ENCODE measurements at places on chromosomes 3 and 15.

- no peak for DNase-seq
Observed at GRCh38 chr3:170751083-170751898, 118.7 kb downstream of the RPL22L1 start.

DNA sequence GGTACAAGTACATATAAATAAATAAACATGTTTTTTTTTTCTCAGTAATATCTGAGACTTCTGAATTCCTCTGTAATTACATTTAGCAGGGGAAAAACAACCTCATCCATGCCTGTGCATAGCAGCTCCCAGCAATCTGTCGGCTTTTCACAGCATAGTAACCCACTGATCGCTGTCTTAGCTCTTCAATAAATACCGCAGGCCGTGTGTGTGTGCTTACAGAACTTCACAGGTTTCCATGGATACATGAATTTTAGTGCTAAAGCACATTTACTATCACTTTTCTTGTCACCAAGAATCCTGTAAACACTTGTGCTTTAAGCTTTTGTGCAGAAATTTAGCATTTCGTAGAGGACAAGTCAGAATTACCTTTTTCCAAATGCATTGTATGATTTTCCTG is 4.0 kb upstream of the PLAAT1 start:
- no peak for DNase-seq

DNA sequence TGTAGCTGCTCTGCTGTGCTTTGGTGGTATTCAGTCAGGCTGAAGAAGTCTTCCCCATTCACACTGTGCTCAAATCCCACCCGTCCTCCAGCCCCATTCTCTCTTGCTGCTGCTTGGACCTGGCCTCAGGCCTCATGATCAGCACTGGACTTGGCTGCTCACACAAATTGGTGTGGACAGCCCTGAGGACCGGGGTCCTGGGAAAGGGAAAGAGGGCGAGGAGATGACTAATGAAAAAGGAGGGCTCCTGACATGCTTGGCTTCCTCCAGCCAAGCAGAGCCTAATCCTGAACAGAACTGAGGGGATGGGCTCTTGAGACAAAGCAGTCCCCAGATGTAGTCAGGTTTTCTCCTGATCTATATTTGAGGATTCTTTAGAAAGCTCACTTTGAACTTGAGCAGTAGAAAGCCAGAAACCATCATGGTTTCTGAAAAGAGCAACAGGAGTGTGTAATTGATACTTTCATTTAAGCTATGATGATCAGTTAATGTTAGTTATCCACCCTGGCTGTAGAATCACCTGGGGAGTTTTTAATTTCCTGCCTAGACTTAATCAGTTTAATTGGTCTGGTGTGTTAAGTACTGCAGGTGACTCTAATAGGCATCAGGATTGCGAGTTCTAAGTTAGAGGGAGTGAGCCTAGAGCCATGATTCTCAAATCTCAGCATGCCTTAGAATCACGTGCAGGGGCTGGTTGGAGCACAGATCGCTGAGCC is 79.4 kb upstream of the THBS1 start:
- DNase-seq = no peak

DNA sequence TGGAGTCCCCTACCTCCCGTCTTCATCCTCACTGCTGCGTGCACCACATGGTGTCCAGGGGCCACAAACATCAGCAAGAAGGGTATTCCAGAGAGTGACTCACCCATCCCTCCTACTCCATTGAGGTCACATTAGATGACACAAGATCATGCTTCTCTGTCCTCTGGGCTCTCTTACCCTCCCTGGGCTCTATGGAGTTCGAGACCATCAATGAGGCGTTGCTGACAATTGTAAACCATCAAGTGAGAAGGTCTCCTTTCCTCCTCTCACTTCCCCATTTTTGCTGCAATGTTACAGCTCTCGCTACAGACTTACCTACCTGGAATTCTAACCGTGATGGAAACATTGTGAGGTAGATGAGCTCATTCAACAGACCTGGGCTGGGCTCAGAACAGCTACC is 51.7 kb downstream of the HMCES start:
- DNase-seq = no peak

DNA sequence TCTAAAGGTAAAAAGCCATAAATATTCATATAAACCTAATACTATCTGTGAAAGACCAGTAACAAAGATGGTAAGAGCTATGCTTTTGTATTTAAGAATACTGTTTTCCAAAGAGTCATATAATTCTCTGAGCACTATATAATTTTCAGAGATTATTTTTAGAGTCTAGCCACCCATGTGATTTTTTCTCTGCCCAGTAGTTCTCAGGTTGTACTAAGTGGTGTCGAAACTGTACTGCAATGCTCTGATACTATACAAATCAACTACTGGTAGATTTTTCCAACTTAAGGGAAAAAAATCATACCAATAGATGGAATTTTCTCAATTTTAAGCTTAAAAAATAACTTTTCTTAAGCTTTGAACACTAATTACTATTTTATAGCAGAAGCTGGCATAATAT is 104.8 kb downstream of the MYO5A start:
- DNase-seq = no peak

GRCh38 chr3:188369526-188369925 is 215.6 kb downstream of the LPP start:
- no peak for DNase-seq

DNA sequence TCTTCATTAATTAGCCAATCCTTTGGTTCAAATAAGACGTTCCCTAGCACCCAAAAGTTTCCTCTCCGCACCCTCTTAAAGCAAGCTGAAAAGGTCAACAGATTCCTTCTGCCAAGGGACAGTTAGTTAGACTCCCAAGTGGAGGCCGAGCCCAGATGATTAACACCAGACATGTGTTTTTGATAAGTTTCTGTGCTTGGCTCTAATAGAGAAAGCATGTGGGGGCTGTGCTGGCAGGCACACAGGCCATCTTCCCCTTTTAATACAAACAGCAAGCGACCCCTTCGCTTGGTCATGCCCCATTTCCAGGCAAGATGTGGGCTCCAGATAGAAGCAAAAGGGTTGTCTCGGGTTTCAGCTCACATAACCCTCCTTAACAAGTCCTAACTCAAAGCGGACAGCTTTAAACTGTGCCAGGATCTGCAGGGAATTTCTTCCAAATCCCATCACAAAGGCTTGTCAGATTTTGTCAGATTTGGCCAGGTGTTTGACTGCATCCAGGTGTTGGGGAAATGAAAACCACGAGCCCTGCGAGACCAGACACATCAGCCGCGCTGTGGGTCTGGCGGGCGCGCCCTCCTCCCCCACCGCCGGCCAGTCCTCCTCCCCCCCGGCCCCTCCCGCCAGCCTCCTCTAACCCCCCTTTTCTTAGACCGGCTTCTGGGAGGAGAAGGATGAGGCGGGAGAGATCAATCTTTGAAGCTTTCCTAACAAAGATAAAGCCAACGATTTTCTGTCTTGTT is 3.3 kb downstream of the HES1 start:
- DNase-seq = no peak

GRCh38 chr3:48156163-48156562 is 32.1 kb downstream of the CDC25A start:
- DNase-seq = no peak

- DNase-seq = no peak
Observed at GRCh38 chr3:27171113-27171512, 198.1 kb downstream of the NEK10 start.

DNA sequence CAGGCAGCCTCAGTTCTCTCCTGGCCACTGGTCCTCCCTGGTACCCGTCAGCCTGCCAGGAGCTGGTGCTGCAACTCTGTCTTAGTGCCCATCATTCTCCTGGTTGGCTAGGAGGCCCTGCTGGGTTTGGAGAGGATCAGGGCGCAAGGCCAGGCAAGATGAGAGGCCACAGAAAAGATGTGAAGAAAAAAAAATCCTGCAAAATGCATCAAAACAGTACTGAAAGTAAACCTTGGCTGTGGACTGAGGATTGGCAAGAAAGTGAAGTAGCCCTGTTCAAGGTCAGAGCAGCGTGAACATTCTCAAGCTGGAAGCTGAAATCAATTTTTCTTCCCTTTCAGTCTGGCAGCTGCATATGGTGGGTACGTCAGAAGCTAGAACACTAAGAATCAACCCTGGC is 74.2 kb downstream of the GTF2E1 start:
- no peak for DNase-seq

GRCh38 chr3:178826435-178827123 is 245.0 kb downstream of the ZMAT3 start:
- DNase-seq = no peak

DNA sequence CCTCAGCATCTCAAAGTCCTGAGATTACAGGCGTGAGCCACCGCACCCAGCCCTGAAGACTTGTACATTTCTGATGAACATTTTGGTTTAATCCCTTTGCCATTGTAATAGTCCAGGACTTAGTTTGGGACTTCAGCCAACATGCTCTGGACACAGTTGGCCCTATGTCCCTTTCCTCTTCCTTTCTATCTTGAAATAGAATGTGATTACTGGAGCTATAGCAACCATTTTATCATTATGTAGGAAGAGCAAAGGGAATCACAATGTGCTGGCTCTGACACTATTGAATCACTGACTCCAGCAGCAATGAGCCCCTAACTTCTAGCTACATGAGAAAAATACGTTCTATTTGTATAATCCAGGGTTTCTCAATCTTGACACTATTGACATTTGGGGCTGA is 34.8 kb upstream of the MRPL3 start:
- no peak for DNase-seq

- no peak for DNase-seq
Observed at GRCh38 chr3:105527949-105528348, 161.2 kb downstream of the ALCAM start.

DNA sequence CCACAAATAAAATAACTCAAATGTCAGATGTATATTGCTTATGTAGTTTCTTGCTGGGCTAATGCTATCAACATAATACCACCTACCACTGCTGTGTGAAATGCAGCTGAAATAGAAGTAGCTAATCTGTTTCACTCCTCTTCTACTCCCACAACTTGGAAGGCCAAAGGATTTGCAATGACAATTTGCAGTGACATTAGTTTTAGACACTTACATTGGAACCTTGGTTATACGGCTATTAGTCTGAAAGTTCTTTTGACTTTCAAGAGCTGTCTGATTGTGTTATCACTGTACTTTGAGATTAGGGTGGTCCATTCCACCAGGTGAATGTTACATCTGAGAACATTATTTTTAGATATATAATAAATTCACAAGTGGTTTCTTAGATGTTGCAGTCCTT is 33.5 kb downstream of the COPS2 start:
- DNase-seq = no peak

DNA sequence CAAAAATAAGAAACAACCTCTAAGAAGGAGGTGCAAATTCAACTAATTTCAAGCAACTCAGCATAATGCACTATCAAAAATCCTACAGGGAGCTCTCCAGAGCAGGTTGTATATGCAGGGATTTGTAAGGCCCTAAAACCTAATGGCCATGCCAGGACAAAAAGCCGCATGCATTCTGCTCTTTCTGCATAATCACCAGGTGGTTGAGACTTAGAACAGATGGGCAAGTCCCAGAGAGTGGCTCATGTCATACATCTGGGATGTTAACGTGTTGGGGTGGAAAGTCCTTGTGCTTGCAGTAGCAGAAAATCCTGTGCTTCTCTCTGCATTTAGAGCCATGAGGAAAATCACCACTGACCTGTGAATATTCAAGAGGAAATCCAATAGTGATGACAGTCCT is 1002.9 kb downstream of the AGBL1 start:
- DNase-seq = no peak

DNA sequence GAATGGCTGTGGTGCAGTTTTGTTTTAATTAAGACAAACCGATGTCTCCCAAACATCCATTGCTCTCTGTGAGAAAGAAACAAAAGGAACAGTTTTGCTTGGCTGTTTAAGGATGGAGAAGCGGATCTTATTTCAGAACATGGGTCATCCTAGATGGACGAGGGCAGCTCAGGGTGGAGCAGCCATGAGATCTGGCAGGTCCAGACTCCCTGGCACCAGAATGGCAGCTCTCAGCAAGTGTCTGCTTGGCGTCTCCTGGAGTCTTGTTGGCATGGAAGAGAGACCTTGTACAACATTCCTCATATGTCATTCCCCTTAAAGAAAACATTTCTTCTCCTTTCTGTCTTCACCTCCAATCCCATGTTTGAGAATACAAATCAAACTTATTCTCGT is 93.8 kb downstream of the ADAMTSL3 start:
- DNase-seq = no peak

- no peak for DNase-seq
Observed at GRCh38 chr15:70032509-70032908, 65.2 kb downstream of the TLE3 start.

GRCh38 chr3:111733856-111734255 is 125.2 kb upstream of the PHLDB2 start:
- DNase-seq = no peak

- DNase-seq = no peak
Observed at GRCh38 chr3:188814581-188814980, 357.2 kb upstream of the TPRG1 start.

GRCh38 chr3:36408146-36408545 is 27.8 kb downstream of the STAC start:
- DNase-seq = no peak

- no peak for DNase-seq
Observed at GRCh38 chr3:57383406-57383805, 90.9 kb upstream of the ASB14 start.

- DNase-seq = no peak
Observed at GRCh38 chr3:123953735-123954134, 7.3 kb downstream of the CCDC14 start.

DNA sequence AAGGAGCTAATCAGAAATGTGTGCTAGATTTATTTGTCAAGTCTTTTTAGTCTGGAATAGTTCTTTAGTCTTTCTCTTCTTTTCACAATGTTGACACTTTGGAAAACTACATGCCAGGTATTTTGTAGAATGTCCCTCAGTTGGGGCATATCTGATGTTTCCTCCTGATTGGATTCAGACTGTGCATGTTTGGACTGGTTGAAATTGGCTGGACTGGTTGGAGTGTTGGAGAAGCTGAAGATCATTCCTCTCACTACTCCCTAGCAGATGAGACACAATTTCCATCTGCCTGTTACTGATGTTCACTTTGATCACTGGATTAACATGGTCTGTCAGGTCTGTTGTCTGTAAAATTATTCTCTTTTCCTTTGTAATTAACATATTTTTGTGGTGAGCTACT is 3.7 kb downstream of the NME9 start:
- DNase-seq = no peak

DNA sequence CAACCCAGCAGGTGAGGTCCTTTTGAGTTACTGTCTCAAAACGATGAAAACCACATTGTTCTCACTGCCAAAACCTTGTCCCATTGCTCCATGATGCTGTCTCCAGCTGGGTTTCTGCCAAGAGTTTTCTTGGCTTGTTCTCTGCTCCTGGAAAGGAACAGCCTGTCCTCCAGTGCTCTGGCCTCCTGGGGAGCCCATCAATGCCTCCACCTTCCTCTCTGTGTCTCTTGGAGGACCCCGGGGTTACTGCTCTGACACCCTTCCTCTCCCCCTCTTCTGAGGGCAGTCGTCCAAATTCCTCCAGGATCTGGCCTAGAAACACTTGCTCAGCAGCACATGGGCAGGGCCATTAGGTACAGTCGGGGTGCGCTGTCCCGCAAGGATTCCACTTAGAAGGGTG is 63.9 kb upstream of the RGMA start:
- no peak for DNase-seq

DNA sequence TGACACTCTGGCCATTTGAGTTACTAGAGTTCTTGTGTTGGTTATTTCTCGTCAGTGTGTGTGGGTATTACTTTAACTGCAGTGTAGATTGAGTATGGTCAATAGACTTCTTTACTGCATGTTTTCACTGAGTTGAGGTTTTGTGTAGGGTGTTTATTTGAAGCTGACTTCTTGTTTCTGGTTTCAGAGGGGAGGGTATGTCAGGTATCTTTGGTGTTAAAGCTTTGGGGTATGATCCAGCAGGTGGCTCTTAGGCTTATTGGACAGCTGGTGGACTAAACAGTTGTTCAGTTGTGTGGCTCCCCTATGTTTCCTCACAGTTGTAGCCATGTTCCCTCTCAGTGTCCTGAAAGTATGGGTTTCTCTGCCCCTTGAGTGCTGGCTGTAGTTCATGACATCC is 72.0 kb downstream of the AKAP13 start:
- DNase-seq = no peak

GRCh38 chr3:148070041-148070440 is 627.7 kb upstream of the AGTR1 start:
- no peak for DNase-seq

Measured in naive thymus-derived CD8-positive, alpha-beta T cell (primary cell).